Activated naive CD4-positive, alpha-beta T cell treated with anti-CD3 and anti-CD28 coated beads for 36 hours (primary cell): ENCODE measurements at places on chromosomes 11 and 22. TPM values are rescaled to one million over a fixed set of nuclear protein-coding genes. Genes with fewer than 3 reads are reported as not detected.

Gene NR1H3
- total RNA-seq: 10.4 TPM

Gene OR4D5
- not detected for total RNA-seq

Gene STX5
- total RNA-seq: 23.0 TPM

Gene SCGB1D2
- total RNA-seq: not detected

DNA sequence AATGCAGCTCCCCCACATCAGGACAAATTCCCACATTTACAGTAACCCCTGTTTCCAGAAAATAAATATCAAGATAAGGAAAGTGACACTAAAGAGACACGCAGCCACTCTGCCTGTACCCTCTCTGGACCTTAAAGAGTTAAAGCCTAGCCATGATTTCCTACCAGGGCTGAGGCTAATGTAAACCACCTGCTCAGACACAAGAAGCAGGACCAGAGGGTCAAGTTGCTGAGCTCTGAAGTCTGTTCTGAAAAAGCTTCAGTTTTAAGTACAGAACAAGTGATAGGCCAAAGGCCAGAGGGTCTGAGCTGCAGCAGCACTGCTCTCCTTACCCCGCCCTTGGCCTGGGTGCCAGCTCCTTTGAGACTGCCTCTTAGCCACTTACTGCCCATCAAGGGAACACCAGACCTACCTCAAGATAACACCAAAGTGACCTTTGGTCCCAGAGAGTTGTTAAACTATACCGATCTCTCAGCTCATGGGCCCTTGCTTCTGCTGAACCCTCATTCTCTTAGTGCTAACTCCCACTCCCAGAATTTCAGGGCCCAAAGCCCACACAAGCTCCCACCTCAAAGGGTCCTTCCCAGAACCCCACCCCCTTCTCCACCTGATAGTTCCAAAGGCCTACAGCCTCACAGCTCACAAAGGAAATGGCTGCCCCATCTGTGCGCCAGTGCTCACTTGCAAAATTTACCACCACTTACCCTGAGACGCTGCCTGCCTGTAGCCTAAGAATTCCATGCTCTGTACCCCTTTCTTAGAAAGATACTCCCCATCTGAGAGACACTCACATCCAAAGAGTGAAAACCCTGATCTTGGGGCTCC is 40.5 kb downstream of the IL18BP start:
- H3K4me3 ChIP-seq: no peak overlapping the region
- no peaks in the 10 kb centered on the region for H3K27me3 ChIP-seq
- no peak for DNase-seq
- no peak overlapping the region for H3K27ac ChIP-seq
- peaks cover 43% of the 10 kb centered on the region for H3K4me1 ChIP-seq

- no peaks in the 10 kb centered on the region for H3K27me3 ChIP-seq
- no peaks in the 10 kb centered on the region for H3K4me1 ChIP-seq
- no peak for DNase-seq
- H3K4me3 ChIP-seq: no peak overlapping the region
Measured at GRCh38 chr11:67664696-67665540, 9.5 kb downstream of the ALDH3B2 start.

GRCh38 chr11:97567801-97568200 is 1178.0 kb downstream of the JRKL start:
- no peak for DNase-seq
- no peak overlapping the region for H3K27ac ChIP-seq
- H3K4me1 ChIP-seq: no peaks in the 10 kb centered on the region
- H3K4me3 ChIP-seq: no peak overlapping the region
- no peaks in the 10 kb centered on the region for H3K36me3 ChIP-seq

DNA sequence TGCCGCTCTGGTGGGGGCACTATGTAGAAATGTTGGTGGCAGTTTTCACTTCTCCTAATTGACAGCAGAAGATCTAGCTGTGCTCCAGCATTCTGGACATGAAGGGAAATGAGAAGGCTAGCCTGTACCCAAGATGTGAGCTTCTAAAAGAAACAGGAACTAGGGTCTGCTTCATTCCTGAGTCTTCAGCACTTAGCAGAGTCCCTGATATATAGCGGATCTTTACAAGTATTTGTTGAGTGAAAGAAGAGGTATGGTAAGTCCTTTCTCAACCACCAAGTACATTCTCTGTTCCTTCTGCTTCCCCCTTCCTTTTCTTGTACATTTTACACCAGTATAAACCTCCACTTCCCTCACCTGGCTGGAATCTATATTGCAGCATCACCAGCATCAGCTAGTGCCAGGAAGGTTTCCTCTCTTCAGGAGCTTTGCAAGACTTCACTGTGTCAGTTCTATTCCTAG is 408.3 kb upstream of the CADM1 start:
- no peak overlapping the region for H3K4me3 ChIP-seq
- H3K4me1 ChIP-seq: no peaks in the 10 kb centered on the region
- H3K27ac ChIP-seq: no peak overlapping the region
- H3K27me3 ChIP-seq: no peaks in the 10 kb centered on the region

- H3K27ac ChIP-seq: no peak overlapping the region
- no peak overlapping the region for H3K4me3 ChIP-seq
- H3K4me1 ChIP-seq: peaks cover 14% of the 10 kb centered on the region
- peaks cover 11% of the 10 kb centered on the region for H3K27me3 ChIP-seq
- H3K36me3 ChIP-seq: no peaks in the 10 kb centered on the region
- no peak for DNase-seq
Measured at GRCh38 chr22:20015971-20016733, 471 bp downstream of the ARVCF start.

DNA sequence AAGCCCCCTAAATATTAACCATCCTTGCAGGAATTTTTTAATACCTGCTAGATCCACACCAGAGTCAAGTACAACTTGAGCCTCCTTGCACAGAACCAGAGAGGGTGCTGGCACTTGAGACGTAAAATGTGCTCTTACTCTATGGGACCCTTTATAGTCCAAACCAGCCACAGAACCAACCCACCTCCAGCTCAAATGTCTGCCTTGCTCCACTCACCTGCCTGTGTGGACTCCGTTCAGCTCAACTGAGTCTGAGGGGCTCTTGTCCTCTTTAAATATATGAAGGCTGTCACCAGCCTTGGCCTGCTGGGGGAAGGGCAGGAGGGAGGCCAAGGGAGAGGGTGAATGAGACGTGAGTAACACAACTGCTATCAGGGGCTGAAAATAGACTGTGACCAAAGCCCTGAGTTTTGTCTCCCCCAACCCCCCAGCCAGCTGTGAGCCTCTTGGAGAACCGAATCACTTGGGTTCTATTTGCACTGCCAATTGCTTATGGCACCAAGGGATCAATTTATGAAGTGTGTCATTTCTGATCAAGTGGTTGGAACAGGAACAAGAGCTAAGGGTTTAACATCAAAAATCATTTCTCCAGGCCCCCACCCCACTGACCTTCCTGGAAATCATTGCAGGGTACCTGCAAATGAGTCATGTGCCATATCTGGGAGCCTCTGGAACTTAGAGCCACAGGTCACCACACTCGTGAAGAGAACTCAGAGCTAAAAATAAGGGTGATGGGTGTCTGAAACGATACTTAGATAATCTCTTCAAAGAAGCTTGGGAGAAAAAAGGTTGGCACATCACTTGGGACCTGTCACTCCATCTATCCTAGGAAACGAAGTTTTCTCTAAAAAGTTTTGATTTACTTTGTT is at the start of gene CSRP3:
Gene CSRP3, minus strand, starts transcription at position 247 of the 869 bp plus-strand sequence. CDS start 9,535 bp downstream, outside the sequence.
- no peak for DNase-seq
- no peak within 1 kb of the TSS for H3K4me3 ChIP-seq
- H3K27ac ChIP-seq: no peak within 1 kb of the TSS
- H3K27me3 ChIP-seq: peaks cover 7% of the 10 kb centered on the region
- H3K4me1 ChIP-seq: no peaks in the 10 kb centered on the region

- H3K27me3 ChIP-seq: no peaks in the 10 kb centered on the region
- no peak overlapping the region for H3K27ac ChIP-seq
- H3K36me3 ChIP-seq: no peaks in the 10 kb centered on the region
- DNase-seq: no peak
Measured at GRCh38 chr11:6637871-6638270, 17.7 kb downstream of the DCHS1 start.

- H3K4me1 ChIP-seq: no peaks in the 10 kb centered on the region
- H3K27ac ChIP-seq: no peak overlapping the region
- no peaks in the 10 kb centered on the region for H3K27me3 ChIP-seq
- H3K36me3 ChIP-seq: no peaks in the 10 kb centered on the region
- DNase-seq: no peak
- H3K4me3 ChIP-seq: no peak overlapping the region
Measured at GRCh38 chr11:92302770-92303169, 78.2 kb downstream of the FAT3 start.

DNA sequence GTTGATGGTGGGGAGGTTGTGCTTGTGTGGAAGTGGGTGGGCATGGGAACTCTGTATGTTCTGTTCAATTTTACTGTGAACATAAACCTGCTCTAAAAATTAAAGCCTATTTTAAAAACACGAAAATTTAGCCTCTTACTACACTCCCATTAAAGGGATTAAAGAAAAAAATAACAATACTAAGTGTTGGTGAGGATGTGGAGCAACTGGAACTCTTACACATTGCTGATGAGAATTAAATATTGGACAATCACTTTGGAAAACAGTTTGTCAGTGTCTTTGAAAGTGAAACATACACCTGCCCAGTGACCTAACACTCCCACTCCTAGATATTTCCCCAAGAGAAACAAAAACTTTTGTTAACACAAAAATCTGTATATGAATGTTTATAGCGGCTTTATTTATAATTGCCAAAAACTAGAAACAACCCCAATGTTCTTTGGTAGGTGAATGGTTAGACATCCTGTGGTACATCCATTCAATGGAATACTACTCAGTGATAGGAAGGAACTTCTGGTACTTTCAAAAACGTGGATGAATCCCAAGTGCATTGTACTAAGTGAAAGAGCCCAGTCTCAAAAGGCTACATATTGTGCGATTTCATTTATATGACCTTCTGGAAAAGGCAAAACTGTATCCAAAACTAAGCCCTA is 23.5 kb downstream of the LRRC32 start:
- DNase-seq: no peak
- peaks cover 4% of the 10 kb centered on the region for H3K4me1 ChIP-seq
- H3K36me3 ChIP-seq: no peaks in the 10 kb centered on the region
- H3K27ac ChIP-seq: no peak overlapping the region
